ENCODE measurements at places on chromosomes 5 and 9.

DNA sequence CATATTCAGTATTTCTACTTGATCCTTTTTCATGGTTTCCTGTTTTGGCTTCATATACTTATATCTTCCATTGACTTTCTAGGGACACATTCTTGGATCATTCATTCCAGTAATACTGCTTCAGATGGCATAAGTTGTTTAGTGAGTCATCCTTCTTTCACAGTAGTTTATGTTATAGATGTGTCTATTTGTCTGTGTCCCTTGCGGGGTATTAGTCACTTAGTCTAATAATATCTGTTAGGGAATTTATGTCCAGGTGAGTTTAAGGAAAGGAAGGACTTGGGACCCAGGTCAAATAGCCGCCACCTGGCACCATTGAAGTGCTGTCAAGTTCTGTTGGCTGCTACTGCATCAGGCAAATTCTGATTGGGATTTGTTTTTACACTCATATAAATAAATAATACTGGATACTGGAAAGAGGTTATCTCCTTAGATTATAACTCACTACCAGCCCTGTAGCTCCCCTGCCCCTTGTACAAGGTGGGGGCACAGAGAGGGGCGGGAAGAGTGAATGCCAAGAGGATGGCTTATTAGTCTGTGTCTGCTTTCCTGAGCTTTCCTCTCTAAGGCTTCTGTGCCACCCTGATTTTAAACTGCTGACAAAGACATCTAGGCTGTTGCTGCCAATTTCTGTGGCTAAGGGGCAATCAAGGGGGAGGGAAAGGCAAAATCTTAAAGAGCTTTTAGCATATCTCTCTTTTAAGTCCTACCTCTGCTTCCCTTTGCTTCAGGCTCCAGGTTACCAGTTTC, 64.9 kb downstream of the CDC42SE2 start:
- DNase-seq, result no peak

- DNase-seq, result no peak
Measured at GRCh38 chr5:68646144-68646543, 430.6 kb downstream of the PIK3R1 start.

GRCh38 chr5:157288405-157289163, 22.7 kb downstream of the CYFIP2 start:
- peak; percentile 53 for DNase-seq

GRCh38 chr9:38414040-38414723, 10.1 kb downstream of the IGFBPL1 start:
- no peak for DNase-seq

GRCh38 chr5:150515446-150515845, 7.5 kb downstream of the NDST1 start:
- DNase-seq, result no peak

- no peak for DNase-seq
Measured at GRCh38 chr9:69136779-69137178, 37.3 kb upstream of the TJP2 start.

DNA sequence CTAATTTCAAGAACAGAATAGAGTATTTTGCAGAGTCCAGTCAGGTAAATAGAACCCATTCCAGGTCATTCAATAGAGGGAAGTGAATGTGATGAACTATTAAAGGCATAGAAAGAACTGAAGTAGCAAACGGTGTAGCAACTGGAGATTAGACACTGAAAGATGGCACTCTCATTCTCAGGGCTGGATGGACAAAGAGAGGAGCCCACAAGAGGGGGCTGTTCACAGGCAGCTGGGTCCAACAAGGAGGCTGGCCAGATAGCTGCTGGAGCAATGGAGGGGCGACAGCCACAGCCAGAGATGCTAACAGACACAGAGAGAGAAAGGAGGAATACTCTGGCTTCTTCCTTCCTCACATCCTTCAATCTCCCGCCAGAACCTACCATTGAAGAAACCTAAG, 93.1 kb upstream of the SMARCA2 start:
- no peak for DNase-seq

DNA sequence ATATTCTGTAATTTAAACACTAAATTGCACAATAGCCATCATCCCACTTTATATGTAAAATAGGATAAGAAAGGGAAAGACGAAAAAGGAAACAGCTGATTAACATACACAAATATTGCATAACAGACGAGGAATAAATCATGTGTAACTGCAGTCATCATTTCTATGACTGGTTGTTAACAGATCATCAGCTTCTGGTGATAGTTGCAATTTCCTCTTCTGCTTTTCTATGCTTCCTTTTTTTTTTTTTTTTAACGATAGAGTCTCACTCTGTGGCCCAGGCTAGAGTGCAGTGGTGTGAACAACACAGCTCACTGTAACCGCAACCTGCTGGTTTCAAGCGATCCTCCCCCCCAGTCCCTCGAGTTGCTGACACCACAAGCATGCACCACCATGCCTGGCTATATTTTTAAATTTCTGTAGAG, 22.5 kb upstream of the JAKMIP2 start:
- no peak for DNase-seq

- DNase-seq, result no peak
Measured at GRCh38 chr5:38417658-38418017, 138.8 kb downstream of the LIFR start.
